ENCODE measurements at places on chromosomes 11 and 22. TPM values are rescaled to one million over a fixed set of nuclear protein-coding genes. Genes with fewer than 3 reads are reported as not detected.

- DNase-seq, result no peak
Measured at GRCh38 chr11:18479063-18479462, 23.4 kb downstream of the LDHAL6A start.

- DNase-seq, result peak; percentile 80
Measured at GRCh38 chr11:131770801-131771200, 400.4 kb downstream of the NTM start.

Gene MIAT
- 0.63 TPM for total RNA-seq

Gene CLDN5
- total RNA-seq, result not detected

Gene TMPRSS6
- not detected for total RNA-seq

DNA sequence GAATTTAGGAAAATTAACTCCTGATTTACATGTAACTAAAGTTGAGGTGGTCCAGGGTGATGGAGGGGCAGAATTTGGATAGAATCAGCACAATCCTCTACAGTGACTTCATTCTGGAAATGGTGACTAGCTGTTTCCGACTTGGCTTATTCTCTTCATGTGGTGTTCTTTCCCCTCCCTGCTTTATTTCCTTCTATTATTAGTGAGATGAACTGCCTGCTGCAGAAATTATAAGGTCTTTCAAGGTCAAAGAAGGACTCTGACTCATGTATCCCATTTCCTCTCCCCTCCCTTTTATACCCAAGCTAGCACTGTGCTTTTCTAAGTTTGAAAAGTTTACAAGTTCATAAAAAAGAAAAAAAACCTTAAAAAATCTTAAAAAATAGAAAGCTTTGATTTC is 12.2 kb upstream of the MRPL17 start:
- DNase-seq, result peak; percentile 79

- no peak for DNase-seq
Measured at GRCh38 chr11:77449060-77449521, 24.8 kb downstream of the PAK1 start.

Gene SLC25A18
- not detected for total RNA-seq

GRCh38 chr22:31218565-31219262 is 6.6 kb downstream of the LIMK2 start:
- DNase-seq, result no peak

DNA sequence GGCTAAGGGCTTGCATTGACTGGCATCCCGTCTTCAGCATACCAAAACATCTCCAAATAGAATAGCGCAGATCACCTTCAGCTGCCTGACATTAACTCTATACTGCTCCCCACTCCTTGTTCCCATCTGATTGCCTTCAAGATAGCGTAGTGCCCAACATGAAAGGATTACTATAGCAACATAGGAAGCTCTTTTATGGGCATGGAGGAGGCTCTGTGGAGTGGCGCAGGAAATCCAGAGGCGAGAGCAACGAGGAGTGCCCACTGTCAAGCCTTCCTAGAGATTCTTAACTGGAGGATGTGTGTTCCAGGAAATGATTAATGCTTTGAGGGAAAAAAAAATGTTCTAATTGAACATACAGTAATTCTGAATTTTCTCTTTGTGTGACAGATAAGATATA is 213.3 kb downstream of the CADM1 start:
- no peak for DNase-seq

DNA sequence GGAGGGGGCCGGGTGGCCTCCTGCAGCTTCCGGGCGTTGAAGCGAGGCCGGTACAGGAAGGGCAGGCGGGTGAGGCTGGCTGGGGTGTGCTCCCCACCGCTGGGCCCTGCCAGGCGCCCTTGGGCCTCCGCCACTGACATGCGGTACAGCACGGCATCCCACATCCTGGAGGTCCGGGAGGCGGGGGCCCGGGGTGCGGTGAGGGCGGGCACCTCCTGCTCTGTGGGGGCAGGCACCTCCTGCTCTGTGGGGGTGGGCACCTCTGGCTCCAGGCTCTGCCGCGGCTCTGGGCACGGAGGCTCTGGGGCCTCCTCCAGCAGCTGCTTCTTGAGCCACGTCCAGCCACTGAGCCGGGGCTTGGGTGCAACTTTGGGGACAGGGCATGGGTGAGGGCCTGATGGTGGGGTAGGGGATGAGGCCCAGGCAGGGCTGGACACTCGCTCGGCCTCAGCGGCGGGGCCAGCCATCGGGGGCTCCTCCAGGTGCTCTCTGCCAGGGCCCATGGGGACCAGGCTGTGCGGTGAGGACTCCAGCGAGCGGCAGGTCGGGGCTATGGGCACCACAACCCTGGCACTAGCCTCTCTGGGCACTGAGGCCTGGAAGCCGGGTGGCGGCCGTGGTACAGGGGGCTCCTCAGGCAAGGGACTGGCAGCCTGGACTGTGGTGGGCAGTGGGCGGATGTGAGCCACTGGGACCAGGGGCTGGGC is 2.3 kb downstream of the PRR33 start:
- DNase-seq, result no peak

- no peak for DNase-seq
Measured at GRCh38 chr11:581342-581741, 5.1 kb downstream of the PHRF1 start.

DNA sequence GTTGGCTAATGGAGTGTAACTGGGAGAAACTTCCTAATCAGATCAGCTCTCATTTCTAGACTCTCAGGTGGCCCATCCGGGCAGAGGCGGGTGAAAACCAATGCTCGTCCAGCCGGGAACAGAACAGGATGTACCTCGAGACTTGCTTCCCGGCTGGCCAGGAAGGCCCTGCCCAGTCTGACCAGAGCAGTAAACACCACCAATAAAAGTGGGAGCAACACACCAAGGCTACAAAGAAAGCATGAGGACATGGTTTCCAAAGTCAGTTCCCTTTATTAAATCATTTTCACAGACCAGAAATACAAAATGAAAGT is 940 bp upstream of the TNKS1BP1 start:
- DNase-seq, result no peak

GRCh38 chr11:75773595-75774353 is 5.2 kb downstream of the DGAT2 start:
- no peak for DNase-seq

Gene OR4S2
- total RNA-seq, result not detected

DNA sequence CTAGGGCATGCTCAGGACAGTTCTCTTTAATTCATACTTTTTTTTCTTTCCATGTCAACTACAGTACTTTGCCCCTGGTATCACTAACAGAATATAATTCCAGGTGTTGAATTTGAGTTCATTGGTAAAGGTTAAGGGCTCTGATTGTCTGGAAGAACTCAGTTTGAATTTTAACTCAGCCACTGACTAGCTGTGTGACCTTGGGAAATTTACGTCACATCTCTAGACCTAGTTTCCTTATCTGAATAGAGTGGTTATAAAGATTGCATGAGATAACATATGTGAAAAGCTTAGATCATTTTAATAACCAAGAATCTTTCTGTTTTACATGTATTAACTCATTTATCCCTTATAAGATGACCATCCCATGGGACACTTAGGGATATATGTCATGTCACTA is 15.8 kb upstream of the ZC3H12C start:
- no peak for DNase-seq

DNA sequence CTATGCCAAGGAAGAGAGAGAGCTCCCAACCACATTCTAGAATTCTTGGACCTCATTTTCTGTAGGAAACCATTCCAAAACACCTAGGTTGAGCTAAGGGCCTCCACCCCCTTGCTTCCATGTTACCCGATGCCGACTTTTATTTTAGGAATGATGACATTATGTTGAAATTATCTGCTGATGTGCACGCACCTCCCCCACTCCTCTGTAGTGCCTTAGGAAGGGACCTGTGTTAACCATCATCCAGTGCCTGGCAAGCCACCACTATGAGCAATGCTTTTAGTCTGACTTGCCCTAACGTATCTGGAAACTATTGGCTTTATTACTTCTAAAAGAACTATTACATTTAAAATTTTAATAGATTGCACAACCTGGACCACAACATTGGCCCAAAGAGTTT is 42.1 kb downstream of the NCAPD3 start:
- DNase-seq, result peak; percentile 79

- no peak for DNase-seq
Measured at GRCh38 chr22:43446037-43446803, 34.4 kb downstream of the MPPED1 start.

- DNase-seq, result peak; percentile 44
Measured at GRCh38 chr11:63843041-63843440, 4.1 kb downstream of the MARK2 start.

GRCh38 chr22:18005201-18005926 is 19.0 kb downstream of the MICAL3 start:
- DNase-seq, result no peak

DNA sequence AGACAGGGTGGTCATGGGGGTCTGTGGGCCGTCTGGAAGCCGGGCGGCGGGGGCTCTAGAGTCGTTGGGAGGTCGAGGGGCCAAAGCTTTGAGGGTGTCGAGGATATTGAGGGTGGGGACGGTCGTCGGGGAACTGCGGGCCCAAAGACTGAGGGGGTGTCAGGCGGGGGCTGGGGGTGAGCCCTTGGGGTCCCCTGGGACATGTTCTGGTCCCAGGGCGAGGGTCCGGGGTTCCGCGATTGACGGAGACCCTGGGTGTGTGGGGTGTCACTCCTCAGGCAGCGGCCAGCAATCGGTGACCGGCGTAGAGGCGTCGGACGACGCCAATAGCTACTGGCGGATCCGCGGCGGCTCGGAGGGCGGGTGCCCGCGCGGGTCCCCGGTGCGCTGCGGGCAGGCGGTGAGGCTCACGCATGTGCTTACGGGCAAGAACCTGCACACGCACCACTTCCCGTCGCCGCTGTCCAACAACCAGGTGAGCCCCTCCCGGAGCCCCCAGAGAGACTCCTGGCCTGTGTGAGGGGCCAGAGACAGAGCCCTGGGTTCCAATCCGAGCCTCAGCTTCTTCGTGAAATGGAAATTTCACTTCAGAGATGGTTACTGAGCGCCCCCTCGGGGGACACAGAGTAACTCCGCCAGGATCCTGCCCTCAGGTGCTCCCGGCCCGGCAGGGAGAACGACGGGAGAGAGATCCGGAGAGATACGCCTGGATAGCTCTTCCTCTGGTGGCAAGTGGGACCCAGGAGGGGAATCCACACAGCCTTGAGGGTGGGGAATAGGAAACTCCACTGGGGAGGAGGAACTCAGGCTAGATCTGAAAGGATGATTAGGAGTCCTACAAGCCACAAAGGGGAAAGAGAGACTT is 714 bp downstream of the SDF2L1 start:
- peak; percentile 84 for DNase-seq

GRCh38 chr11:79430280-79430679 is 10.6 kb downstream of the TENM4 start:
- no peak for DNase-seq

DNA sequence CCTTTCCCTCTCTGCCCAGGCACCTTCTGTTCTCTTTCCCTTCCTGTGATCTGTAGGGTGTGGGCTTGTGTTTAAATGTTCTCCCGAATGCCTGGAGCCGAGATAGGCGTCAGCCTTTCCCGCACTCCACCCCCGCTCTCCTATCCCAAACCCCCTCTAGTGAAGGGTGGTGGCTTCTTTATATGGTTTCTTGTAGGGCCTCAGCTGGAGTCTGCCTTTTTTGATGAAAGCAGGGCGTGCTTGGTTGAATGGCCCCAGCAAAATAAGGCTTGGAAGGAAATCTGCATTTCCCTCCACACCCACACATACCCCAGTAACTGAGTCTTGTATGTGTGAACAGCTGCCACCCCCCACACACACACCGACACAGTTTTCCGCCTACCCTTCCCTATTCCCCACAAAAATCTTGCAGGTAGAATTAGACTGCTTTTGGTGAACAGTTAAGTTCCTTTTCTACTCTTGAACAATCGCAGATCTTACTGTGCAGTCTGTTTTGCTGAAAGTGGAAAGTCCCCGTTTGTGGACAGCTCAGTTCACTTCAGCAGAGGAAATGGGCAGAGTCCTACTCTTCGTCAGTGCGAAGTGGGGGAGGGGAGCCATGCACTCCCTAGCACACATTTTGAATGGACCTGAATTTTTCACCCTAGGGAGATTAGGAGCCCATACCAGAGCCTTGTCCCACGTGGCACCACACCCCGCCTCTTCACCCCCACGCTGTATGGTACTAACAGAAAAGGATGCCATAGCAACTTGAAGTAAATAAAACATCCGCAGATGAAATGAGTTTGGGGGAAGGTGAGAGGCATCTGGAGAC is 25.5 kb upstream of the GRK2 start:
- DNase-seq, result peak; percentile 92

DNA sequence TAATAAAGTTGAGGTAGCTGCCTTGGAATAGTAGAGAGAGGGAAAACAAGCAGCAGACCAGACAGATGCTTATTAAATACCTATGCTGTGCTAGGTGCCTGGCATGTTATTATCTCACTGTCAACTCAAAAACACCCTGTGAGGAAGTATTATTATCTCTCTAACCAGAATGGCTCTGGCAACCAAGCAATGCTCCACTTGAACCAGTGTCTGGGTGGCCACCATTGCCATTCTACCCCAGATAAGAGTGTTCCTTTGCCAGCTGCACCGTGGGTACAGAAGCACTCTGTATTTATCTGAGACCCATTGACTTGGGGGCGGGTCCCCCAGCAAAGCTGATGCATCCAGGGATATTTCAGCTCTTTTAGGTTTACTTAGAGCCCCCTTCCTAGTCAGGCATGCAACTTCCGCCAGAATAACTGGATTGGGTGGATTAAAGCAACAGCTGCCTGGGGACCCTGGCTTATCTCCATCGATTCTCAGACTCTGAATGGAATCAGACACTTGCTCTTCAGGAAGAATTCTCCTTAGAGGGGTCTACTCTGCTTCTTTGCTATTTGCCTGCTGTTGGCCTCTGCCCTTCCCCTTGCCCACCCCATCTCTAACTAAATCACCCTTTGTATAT is 49.1 kb downstream of the RCN1 start:
- DNase-seq, result no peak

DNA sequence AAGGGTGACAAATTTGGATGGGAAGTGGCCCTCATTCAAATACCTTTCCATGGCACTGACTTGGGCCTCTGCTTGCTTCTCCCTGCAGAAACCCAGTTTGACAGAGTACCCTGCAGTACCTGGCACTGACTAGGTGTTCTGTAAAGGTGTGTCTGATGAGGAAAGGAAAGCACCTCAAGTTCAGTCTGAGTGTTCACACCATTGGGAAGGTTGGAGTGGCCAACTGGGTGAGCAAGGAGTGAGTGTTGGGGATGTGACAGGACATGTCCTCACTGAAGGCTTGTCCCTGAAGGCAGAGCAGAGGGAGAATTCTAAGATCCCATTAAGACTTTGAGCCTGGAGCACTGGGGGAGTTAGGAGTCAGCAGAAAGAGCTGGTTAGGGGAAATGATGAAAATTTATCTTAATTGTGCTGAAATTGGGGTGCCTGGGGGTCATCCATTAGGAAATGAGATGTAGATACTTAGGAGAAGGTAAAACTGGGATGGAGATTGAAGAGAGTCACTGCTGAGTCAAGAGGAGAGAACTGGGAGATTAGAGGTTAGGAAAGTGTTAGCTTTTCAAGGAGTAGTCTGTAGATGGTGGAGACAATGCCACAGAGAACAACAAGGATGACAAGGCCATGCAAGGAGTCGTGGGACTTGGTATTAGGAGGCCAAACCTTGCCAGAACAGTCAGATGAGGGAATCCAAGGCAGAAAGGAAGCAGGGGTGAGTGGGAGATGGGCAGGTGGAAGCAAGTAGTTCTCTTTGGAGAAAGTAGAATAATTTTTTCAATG is 6.1 kb downstream of the SREBF2 start:
- no peak for DNase-seq

GRCh38 chr11:72585762-72586311 is 88.4 kb downstream of the PDE2A start:
- peak; percentile 66 for DNase-seq
